ENCODE measurements at places on chromosomes 7 and 10. TPM values are rescaled to one million over a fixed set of nuclear protein-coding genes. Genes with fewer than 3 reads are reported as not detected.

DNA sequence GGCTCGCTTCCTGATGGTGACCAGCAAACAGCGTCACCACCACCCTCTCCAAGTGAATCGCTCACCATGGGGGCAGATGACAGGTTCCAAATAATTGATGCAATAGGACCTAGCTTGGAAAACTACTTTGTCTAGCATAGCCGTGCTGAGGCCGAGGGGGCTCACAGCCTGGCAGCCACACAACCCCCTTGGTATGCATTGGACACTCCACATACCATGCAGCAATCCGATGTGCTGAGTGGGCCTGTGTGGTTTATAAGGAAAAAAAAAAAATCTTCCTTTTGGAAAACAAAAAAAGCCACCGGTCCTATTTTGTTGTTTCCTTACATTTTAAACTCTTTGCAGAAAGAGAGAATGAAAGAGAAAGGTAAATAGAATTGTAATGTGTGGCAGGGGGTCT lies 15.1 kb downstream of the GATA3 start:
- DNase-seq, result no peak

DNA sequence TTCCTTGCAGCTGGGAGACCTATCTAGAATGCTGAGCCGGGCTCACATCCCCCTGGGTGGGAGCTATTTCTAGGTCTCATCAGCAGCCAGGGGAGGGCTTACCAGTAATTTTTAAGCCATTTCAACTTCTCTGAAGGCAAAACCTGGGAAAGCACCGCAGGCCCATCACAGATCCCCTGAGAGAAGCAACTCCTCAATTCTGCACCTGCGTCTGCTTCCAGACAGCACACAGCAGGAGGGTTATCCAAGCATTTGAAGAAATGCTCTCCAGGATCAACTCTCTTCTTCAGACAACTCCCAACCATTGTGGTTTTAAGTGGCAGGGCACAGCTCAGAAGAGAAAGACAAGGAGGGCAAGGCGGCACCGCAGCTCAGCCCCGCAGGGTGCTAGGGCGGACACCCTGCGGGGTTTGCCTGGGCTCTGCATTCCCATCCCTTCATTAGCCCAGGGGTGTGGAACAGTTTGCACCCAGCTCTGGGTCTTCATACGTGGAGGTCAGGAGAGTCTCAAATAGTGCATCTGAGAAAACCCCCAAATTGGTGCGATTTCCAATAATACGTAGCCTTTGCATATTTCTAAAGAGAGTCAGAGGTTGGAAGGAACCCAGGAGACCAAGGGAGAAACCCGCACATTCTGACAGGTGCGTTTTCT lies 618.7 kb downstream of the DNAJB6 start:
- no peak for DNase-seq

The OPALIN gene
- not detected for polyA plus RNA-seq

DNA sequence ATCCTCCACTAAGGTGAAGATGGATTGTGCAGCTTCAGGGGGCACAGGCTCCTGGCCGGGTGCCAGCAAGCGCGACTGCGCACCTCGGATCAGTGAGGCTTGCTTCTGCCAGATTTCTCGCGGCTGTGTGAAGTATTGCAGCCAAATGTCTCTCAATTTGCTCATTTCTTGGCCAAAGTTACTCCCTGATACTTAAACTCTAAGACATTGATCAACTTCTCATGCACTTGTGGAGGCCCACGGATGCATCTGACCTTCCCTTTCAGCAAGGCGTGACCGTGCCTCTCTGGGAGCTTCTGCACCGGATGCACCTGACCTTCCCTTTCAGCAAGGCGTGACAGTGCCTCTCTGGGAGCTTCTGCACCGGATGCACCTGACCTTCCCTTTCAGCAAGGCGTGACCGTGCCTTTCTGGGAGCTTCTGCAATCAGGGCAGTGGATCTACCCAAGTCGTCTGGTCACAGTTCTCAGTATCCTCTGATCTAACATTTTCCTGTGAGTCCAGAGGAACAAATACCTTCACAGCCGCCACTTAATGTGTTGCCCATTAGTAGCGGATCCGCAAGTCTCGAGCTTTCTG lies 248.3 kb downstream of the ADARB2 start:
- no peak for DNase-seq

GRCh38 chr10:130188195-130189175 lies 52.3 kb downstream of the GLRX3 start:
- no peak for DNase-seq

DNA sequence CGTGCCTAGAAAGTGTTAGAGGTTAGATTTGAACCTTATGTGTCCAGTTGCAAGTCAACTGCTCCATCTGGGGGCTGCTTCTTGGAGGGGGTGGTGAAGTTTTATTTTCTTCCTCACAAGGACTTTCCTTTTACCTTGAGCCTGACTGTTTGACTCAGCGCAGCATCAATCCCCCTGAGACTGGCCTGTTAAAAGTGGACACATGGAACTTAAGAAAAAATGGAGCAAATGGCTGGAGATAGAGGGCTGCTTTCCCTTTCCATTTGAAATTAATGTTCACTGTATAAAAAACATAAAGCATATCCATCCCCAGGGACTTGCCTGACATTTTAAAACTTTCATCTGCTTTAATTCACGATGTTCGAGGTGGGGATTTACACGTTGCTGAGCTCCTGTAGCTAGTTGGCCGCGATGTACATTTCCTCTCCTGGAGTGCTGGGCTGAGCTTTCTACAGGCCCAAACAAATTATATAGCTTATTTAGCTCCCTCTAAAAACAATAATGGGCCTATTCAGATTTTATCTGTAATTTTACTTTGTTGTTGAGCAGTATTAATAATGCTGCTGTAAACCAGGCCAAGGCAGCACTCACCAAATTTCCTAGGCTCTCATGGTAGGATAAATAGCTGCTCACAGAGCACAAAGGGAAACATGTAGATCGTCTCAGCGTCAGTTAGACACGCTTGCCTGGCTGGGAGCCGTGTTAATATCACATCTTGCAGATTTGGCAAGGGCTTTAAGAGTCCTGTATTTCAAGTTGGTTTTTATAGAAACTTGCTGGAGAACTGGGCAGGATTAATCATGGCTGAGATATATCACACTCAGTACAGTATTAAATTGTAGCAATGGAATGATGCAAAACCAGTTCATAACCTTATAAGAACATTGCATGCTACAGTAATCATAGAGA lies 251.5 kb downstream of the LRMDA start:
- no peak for DNase-seq

DNA sequence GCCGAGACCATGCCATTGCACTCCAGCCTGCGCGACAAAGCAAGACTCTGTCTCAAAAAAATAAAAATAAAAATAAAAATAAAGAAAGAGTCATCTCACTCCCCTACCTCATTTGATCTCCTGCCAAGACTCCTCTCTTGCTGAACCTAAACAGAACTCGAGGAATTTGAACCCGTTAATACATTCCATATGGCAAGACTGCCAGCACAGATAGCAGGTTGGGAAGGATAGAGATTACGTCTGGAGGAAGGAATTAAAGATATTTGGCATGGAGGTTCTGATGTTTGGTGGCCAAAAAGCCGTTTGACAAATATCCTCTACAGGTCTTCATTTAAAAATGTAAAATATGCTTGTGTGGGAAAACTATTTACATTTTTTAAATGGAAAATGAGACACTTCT lies 549.6 kb downstream of the HTR7 start:
- no peak for DNase-seq

The SYT15B gene
- polyA plus RNA-seq, result 4.1 TPM

The SUPV3L1 gene
- polyA plus RNA-seq, result 36.1 TPM

The ARHGAP22 gene
- 0.97 TPM for polyA plus RNA-seq

GRCh38 chr7:27314111-27314510 lies 71.5 kb downstream of the EVX1 start:
- no peak for DNase-seq

DNA sequence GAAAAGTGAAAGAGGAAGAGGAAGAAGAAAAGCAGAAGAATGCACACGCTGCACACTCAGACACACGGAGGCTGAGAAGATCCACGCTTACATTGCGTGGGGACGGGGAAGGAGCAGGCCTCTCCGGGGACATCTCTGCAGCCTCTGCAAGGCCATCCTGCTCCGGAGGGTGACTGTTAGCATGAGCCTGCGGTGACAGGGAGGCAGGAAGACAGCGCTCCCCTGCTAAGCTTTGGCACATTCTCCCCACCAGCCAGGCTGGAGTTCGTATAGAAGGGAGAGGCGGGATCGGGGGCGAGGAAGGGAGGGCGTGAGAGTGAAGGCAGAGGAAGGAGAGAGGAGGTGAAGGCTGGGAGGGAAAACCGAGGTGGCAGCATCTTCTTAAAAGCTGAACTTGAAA lies 366.0 kb upstream of the SHH start:
- no peak for DNase-seq

DNA sequence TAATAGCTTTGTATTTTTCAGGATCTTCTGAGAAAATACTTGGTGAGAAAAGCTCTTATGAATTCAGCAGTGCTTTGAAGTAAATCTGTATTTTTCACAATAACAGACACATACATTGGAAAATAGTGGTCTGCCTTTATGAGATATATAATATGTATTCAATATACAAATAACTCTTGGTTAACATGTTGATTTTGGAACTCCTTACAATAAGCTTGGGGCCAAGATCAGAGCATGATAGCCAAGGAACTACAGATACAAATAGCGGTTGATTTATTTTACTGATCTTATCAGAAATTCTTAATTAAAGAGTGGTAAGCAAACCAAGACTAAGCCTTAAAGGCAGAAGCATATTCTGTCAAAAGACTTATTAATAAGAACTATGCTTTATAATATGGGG lies 24.5 kb upstream of the NXPH1 start:
- no peak for DNase-seq

- no peak for DNase-seq
These were observed 16.1 kb upstream of the HIBADH start for GRCh38 chr7:27678617-27679260.

DNA sequence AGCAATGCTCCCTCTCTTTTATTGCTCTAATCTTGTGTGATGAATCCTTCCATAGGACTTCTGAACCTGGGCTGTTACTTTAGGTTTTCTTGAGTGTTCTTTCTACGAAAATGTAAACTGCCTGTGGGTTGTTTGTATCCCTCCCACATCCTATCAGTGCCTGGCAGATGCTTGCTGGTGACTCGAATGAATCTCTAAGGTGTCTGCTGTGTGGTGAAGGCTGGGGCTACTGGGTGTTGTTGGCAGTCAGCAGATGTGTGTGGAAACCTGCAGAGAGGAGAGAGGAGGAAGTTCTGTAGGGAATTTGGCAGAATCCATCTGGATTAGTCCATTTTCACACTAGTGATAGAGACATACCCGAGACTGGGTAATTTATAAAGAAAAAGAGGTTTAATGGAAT lies 639.4 kb downstream of the CALN1 start:
- DNase-seq, result no peak

GRCh38 chr7:121097577-121097976 lies 109.1 kb downstream of the CPED1 start:
- no peak for DNase-seq

- DNase-seq, result peak; percentile 12
These were observed 74.9 kb downstream of the ADRA2A start for GRCh38 chr10:111151595-111152307.

The IDI2 gene
- not detected for polyA plus RNA-seq

DNA sequence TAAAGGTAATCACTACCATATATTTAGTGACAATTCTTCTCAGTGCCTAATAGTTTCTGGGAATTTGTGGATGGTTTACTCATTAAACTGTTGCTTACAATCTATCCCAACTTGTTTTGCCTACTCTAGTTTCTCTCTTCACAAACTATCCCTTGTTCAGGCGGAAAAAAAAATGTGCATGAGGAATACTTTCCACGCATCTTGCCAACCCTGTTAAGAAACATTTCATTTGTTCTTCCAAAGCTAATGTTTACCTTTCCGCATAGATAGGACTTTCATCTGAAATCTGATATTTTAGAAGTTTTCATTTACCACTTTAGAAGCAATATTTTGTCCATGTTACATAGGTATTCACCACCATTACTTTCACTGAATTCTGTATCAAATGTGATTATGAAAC lies 191.9 kb downstream of the MDFIC start:
- DNase-seq, result no peak

- no peak for DNase-seq
These were observed 259.4 kb downstream of the STK31 start for GRCh38 chr7:23969443-23969842.

GRCh38 chr10:114420811-114421485 lies 16.6 kb upstream of the AFAP1L2 start:
- no peak for DNase-seq

- DNase-seq, result no peak
These were observed 40.7 kb downstream of the LRGUK start for GRCh38 chr7:134167841-134168240.

- no peak for DNase-seq
These were observed 7.9 kb upstream of the PLEKHS1 start for GRCh38 chr10:113743594-113743993.

The OR2A42 gene
- polyA plus RNA-seq, result 2.1 TPM

GRCh38 chr7:21028599-21028998 lies 241.9 kb upstream of the SP8 start:
- DNase-seq, result no peak

DNA sequence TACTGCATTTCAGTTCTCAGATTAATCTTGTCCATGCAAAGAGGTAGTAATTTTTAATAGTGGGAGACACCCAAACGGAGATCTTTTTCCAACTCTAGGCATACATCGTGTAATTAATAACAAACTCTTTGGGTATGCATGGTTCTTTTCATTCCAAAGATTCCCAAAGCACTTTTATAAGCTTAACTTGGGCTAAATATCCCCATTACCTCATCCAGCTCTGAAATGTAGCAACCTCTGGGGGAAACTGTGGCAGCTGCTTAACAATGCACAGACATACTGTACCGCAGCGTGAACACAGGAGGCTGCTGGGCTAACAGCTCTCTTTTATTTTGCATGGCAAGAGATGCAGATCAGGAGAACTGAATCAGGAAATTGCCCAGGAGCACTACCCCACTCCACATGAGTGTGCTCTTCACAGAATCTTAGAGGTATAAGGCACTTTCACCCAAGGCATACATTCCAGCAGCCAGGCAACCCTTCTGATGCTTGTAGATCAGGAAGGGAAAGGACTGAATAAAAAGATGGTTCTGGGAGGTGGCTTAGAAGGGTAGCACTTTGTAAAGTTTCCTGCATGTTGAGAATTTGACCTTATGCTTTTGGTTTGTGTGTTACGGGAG lies 114.4 kb upstream of the GLI3 start:
- no peak for DNase-seq

DNA sequence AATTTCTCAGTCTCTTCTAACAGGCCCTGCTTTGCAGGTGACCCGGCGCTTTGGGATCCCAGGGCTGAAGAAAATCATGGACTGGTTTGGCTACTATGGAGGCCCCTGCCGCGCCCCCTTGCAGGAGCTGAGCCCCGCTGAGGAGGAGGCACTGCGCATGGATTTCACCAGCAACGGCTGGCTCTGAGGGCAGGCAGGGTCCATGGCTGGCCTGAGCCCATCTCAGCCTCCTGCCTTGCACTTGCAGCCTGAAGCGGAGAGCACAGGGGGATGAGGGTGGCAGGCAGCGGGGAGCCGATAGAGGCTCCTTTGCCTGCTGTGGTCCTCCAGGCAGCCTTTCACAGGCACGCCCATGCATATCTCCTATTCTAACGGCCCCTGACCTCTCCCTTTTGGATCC lies 21.8 kb downstream of the MORN4 start:
- DNase-seq, result no peak

GRCh38 chr7:45151967-45152366 lies 5.6 kb upstream of the RAMP3 start:
- DNase-seq, result no peak

The SORBS1 gene
- 32.2 TPM for polyA plus RNA-seq

The VWDE gene
- 4.0 TPM for polyA plus RNA-seq

Measured in right renal pelvis (tissue), 4 donors.